ENCODE measurements at places on chromosomes 7 and 10.

DNA sequence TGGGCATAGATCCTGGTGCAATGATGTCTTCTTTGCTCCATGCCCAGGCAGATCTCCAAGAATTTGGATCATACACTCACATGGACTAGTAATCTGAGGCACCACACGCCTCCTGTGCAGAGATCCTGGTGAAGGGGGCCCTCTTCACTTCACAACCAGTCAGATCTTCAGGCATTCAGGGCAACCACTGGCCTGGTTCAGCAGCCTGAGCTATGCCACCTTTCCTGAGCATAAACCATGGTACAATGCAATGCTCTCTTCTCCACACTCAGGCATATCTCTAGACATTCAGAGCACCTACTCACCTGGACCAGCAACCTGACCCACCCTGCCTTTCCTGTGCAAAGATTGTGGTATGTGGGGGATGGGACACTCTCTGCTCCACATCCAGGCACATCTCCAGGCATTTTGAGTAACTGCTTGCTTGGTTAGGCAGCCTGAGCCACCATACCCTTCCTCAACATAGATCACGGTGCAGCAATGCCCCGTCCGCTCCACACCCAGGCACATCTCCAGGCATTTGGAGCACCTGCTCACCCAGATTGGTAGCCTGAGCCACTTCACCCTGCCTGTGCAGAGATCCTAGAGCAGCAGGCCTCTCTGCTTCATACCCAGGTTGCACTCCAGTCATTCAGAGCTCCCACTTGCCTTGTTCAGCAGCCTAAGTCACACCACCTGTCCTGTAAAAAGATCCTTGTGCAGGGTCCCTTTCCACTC, 532.2 kb upstream of the STEAP1 start:
- no peak for DNase-seq

- no peak for DNase-seq
These were observed 25.2 kb upstream of the OPTN start for GRCh38 chr10:13074563-13075451.

DNA sequence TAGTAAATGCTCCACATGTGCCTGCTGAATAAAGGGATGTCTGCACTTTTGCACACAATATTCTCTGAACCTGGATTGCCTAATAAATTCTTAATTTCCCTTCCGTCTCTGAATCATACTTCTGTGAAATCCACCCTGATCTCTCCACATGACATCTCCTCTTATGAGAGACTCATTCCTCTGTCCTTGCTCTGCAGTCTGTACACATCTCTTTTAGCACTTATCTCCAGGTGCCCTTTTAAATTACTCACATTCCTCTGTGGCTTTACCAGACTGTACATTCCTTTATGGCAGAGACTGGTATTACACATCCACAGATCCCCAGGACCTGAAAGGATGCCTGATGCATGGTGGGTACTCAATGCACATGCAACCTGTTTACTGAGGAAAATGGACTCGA, 527.6 kb downstream of the PHTF2 start:
- DNase-seq = no peak

GRCh38 chr7:100077205-100077604, 4.3 kb downstream of the ZNF3 start:
- no peak for DNase-seq

DNA sequence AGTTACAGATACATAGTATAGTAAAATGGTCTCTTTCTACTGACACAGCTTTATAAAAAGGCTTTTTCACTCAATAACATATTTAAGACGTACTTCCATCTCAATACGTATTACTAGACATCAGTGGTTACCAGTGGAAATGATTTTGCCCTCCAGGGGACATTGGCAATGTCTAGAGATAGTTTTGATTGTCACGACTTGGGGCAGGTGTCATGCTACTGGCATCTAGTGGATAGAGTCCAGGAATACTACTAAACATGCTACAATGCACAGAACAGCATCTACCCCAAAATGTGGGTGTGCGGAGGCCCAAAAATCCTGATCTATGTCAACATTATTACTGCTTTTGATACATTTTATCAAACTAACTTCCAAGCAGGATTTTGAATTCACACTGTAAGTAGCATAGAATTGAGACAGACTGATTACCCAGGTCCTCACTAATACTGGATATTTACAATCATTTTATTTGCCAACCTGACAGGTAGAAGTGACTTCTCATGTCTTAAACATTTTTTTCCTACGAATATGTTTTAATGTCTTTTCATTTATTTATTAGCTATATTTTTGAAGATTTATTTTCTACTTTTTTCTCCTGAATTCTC, 53.8 kb downstream of the HGF start:
- no peak for DNase-seq

GRCh38 chr7:106655703-106656498, 5.1 kb downstream of the CCDC71L start:
- no peak for DNase-seq

- no peak for DNase-seq
These were observed 302.6 kb downstream of the KLF6 start for GRCh38 chr10:3482200-3482993.

Measured in esophagus squamous epithelium (tissue), 5 donors.